ENCODE measurements at places on chromosomes 6 and 20. TPM values are rescaled to one million over a fixed set of nuclear protein-coding genes. Genes with fewer than 3 reads are reported as not detected.

The MYO6 gene
- total RNA-seq, result 14.5 TPM

GRCh38 chr6:106448000-106448426 lies 87.5 kb downstream of the CRYBG1 start:
- no peak overlapping the region for H3K27ac ChIP-seq

DNA sequence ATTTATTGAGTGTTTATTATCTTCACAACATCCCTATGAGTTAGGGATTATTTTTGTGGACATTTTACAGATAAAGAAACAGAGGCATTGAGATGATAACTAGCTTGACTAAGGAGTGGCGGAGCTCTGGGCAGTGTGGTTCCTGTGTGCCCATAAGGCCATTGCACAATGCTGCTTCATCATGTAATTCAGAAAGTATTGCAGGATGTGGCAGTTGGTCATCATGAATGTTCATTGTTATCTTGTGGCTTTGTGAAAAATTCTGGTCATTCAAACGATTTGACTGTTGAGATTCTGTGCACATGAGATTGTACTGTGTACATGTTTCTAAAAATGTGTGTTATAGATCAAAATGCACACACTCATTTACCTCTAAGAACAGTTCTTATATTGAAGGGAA lies 150.8 kb downstream of the ESR1 start:
- no peaks in the 10 kb centered on the region for H3K27me3 ChIP-seq
- no peak for DNase-seq
- H3K4me1 ChIP-seq, result peaks cover 4% of the 10 kb centered on the region
- H3K27ac ChIP-seq, result no peak overlapping the region
- no peaks in the 10 kb centered on the region for H3K36me3 ChIP-seq

- no peaks in the 10 kb centered on the region for H3K36me3 ChIP-seq
- no peak overlapping the region for H3K4me3 ChIP-seq
- H3K4me1 ChIP-seq, result no peaks in the 10 kb centered on the region
Observed at GRCh38 chr20:23937303-23938117, 51.1 kb downstream of the GGTLC1 start.

DNA sequence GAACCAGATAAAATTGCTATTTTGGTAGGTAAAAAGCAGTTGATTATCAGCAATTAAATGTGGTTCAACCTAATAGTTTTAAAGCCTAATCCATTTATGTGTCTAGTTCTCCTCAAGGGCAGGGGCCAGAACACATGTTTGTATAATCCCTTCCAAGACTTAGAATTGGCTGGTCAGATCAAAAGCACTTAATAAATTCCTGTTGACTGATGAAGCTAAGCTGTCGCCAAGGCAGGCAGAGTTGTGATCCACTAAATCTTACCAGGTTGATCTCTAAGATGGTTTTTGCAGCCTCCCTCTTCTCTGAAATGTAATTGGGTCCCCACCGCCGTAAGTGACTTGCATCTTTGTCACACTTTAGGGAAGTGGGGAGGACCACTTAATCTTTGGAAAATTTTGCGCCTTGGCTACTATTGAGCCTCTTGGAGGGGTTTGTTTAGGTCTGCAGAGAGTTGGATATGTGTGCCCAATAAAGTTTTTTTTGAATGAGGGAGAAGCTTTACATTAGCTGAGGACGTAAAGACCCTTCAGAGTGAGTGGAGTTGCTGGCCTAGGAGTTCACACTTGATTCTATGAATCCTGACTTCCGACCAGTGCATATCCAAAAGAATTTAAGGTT lies 65.9 kb downstream of the PHF20 start:
- H3K36me3 ChIP-seq, result no peaks in the 10 kb centered on the region
- no peaks in the 10 kb centered on the region for H3K4me1 ChIP-seq
- no peak overlapping the region for H3K27ac ChIP-seq
- H3K4me3 ChIP-seq, result no peak overlapping the region

The ATP6V1G2 gene
- 0.93 TPM for total RNA-seq

The IRF4 gene
- 0.38 TPM for total RNA-seq

DNA sequence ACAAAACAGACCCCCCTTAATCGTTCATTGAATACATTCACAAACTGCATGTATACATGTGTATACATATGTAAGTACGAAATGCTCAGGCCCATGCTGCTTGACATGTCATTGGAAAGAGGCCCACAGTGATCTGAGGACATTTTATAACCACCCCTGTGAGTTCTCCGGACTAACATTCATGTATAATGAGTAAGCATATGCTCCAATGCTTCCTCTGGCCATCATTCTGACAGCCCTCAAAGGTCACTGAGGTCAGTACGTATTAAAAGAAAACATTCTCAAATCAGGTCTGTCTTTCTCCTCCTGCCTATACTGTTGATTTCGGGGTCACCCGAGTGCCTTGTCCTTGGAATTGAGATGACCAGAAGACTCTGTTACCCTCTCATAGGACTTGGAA lies 54.9 kb downstream of the TENT5A start:
- H3K36me3 ChIP-seq, result no peaks in the 10 kb centered on the region
- DNase-seq, result no peak
- H3K4me1 ChIP-seq, result no peaks in the 10 kb centered on the region
- no peak overlapping the region for H3K27ac ChIP-seq
- no peak overlapping the region for H3K4me3 ChIP-seq
- no peaks in the 10 kb centered on the region for H3K27me3 ChIP-seq

DNA sequence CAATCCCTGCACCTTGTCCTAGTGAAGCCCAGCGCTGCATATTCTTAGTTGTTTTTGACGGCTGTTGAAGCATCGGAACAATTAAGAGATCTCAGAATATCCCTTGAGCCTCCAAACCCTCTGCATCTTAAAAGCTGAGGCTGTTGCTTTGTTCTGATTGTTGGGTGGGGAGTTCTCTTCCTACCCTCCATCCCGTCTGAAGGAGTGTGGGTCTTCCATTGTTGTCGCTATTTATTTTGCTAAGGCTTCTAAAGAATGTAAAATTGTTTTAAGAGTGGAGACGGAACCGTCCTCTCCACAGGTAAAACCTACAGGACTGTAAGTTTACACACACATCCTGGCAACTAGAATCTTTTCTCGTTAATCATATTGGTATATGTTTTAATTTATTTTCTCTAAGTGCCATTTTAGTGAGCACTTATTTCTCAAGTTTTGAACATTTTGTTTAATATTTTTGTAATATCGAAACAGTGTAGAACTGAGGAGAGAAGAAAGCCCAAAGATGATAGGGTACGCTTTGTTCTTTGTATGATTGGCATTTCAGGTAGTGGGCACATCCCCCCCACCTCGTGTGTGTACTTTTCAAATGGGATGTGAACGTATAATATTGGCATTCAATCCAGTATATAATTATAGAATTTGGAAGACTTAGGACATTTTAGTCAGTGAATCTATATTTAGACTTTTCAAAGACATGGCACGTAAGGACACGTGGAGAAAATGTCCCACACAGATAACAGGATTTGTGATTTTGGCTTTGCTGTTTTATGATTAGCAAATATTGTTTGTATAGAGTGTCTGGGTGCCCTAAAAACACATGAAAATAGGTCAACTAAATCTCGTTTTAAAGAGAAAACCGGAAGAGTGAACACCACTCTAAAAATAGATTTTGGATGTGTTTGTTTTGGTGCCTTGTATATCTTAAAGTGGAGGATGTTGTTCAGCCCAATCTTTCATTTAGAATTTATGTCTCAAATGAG lies 1.3 kb downstream of the RNF146 start:
- H3K4me3 ChIP-seq, result peak overlapping the region; percentile 98
- DNase-seq, result no peak
- no peaks in the 10 kb centered on the region for H3K36me3 ChIP-seq
- no peaks in the 10 kb centered on the region for H3K27me3 ChIP-seq
- H3K4me1 ChIP-seq, result peaks cover 1% of the 10 kb centered on the region
- H3K27ac ChIP-seq, result peak overlapping the region; percentile 99

GRCh38 chr20:5719861-5720403 lies 30.3 kb upstream of the SHLD1 start:
- H3K4me3 ChIP-seq, result no peak overlapping the region
- H3K4me1 ChIP-seq, result no peaks in the 10 kb centered on the region
- DNase-seq, result no peak
- H3K36me3 ChIP-seq, result no peaks in the 10 kb centered on the region
- H3K27me3 ChIP-seq, result no peaks in the 10 kb centered on the region

The NKAIN2 gene
- total RNA-seq, result not detected

GRCh38 chr6:147164761-147165160 lies 39.5 kb upstream of the STXBP5 start:
- H3K27me3 ChIP-seq, result no peaks in the 10 kb centered on the region
- no peaks in the 10 kb centered on the region for H3K4me1 ChIP-seq
- DNase-seq, result no peak

Data from ovary (tissue), 10 donors.